ENCODE measurements at places on chromosomes 3 and 15. TPM values are rescaled to one million over a fixed set of nuclear protein-coding genes. Genes with fewer than 3 reads are reported as not detected.

Gene GOLGA8Q
- 1.1 TPM for total RNA-seq

Gene PRICKLE2
- 65.0 TPM for total RNA-seq

Gene FHIT
- not detected for total RNA-seq

Gene SLC15A2
- total RNA-seq: under 0.01 TPM

Gene SNTN
- total RNA-seq: not detected

Gene GHSR
- not detected for total RNA-seq

Gene SLITRK3
- total RNA-seq: not detected

Gene SLC9C1
- not detected for total RNA-seq

Gene CKMT1A
- not detected for total RNA-seq

Gene RHCG
- total RNA-seq: not detected

Gene DZIP3
- 10.3 TPM for total RNA-seq

Gene HAPLN3
- total RNA-seq: 4.2 TPM

Gene HGD
- 0.14 TPM for total RNA-seq

Gene OR5K1
- not detected for total RNA-seq

Gene ALDH1L1
- 1.3 TPM for total RNA-seq

Gene GRK7
- not detected for total RNA-seq

Gene REC114
- total RNA-seq: not detected

Gene CCNB2
- 48.0 TPM for total RNA-seq

Data from placental pericyte (primary cell).